ENCODE measurements at places on chromosomes 6 and 20. TPM values are rescaled to one million over a fixed set of nuclear protein-coding genes. Genes with fewer than 3 reads are reported as not detected.

- no peak for DNase-seq
Measured at GRCh38 chr6:4289770-4290320, 154.5 kb upstream of the ECI2 start.

DNA sequence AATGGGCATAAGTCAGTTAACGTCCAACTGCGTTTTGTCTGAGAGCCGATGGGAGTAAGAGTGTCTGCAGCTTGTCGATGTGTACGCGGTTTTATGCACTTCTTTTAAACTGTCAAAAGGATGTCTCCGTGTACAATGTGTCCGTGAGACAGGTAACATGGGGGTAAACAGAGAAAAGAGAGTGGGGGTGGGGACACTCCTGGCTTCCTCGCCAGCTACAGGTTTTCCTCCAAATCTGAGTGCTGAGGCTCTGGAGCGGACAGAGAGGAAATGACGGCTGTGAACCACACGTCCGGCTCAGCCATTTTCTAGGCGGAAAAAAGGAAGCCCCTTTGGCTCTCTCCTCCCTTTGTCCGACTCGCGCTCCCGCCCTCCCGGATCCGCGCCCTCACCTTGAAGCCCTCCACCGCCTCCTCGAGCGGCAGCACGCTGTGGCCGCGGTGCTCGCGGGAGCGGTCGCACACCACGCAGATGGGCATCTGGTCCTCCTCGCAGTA lies 916 bp downstream of the TRIM27 start:
- DNase-seq, result peak; percentile 30

GRCh38 chr6:144689503-144690040 lies 404.4 kb downstream of the UTRN start:
- DNase-seq, result no peak

TMC2 gene
- not detected for total RNA-seq

DNA sequence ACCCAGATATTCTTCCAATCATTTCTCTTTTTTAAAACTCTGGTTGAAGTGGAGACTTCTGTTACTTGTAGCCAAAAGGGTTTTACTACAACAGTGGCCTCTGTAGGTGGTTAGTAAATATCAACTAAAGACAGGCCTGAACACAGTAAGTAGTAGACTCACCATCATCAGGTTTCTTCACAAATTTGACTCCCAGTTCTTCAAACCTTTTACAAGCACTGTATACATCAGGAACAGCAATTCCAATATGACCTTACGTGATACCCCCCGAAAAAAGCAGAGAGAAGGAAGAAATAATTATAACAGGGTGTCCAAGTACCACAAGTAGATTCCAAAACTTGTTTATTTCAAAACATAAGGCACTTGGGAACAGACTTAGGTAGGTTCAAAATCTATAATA lies 21.1 kb downstream of the GLO1 start:
- no peak for DNase-seq

Data from CD4-positive, alpha-beta memory T cell (primary cell).